ENCODE measurements at places on chromosomes 7 and 10. TPM values are rescaled to one million over a fixed set of nuclear protein-coding genes. Genes with fewer than 3 reads are reported as not detected.

DNA sequence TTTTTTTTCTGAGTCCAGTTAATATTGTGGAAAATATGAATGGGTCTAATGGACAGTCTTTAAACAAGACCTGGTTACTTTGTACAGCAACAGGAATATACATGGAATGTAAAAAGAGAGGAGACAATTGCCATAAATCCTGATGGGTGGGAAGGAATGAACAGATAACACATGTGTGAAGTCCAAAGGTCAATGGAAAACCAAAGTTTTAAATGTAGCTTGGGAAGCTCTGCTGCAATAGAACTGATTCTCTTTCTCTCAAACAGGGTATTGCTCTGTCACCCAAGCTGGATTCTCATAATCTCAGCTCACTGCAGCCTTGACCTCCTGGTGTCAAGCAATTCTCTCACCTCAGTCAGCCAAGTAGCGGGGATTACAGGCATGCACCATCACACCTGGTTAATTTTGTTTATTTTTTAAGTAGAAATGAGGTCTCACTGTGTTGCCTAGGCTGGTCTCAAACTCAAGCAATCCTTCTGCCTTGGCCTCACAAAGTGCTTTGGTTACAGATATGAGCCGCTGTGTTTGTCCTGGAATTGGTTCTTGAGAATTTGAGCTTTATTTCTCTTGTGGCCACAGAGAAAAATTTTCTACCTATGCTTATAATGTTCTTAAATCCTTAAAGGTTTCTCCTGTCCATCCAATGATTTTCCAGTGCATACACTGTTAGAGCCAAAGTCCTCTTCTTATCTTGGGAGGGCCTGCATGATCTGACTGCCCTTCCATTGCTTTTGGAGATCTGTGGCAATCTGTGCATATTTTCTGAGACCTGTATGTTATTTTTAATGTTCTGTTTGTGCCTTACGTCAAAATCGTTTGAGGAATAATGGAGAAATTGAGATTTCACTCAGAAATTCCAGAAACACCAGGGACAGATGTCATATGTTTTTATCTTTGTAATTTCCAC, 30.7 kb upstream of the ZNF92 start:
- no peaks in the 10 kb centered on the region for H3K36me3 ChIP-seq
- no peak overlapping the region for H3K4me3 ChIP-seq

Gene ADAMTS14
- 0.53 TPM for total RNA-seq

- no peak overlapping the region for H3K4me3 ChIP-seq
- peaks cover 9% of the 10 kb centered on the region for H3K4me1 ChIP-seq
- no peaks in the 10 kb centered on the region for H3K27me3 ChIP-seq
- DNase-seq, result no peak
- H3K36me3 ChIP-seq, result no peaks in the 10 kb centered on the region
Observed at GRCh38 chr10:48745662-48746245, 61.1 kb downstream of the WDFY4 start.

Gene ENKUR
- total RNA-seq, result 6.5 TPM

GRCh38 chr7:139505563-139505962, 17.9 kb upstream of the CLEC2L start:
- H3K27me3 ChIP-seq, result no peaks in the 10 kb centered on the region
- no peaks in the 10 kb centered on the region for H3K36me3 ChIP-seq
- no peaks in the 10 kb centered on the region for H3K4me1 ChIP-seq
- no peak for DNase-seq
- H3K4me3 ChIP-seq, result no peak overlapping the region

Gene C10orf62
- total RNA-seq, result not detected

- DNase-seq, result no peak
- H3K27ac ChIP-seq, result no peak overlapping the region
- H3K36me3 ChIP-seq, result peaks cover 23% of the 10 kb centered on the region
- no peak overlapping the region for H3K4me3 ChIP-seq
Observed at GRCh38 chr10:79262959-79263746, 84.1 kb upstream of the PPIF start.

Gene KCNMA1
- 41.3 TPM for total RNA-seq

DNA sequence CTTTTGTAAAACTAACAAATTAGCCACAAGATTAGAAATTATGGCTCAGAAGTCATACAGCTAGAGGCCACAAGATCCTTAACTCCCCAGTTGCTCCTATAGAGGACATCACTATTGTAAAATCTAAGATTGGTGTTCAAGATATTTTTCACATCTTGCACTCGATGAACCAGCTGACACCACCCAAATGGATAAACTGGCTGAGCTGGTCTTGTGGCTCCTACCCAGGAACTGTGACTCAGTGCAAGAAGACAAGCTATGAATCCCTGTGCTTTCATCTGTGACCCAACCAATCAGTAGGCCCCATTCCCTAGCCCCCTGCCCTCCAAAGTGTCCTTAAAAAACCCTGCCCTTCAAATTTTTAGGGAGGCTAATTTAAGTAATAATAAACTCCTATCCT, 27.9 kb upstream of the R3HCC1L start:
- no peaks in the 10 kb centered on the region for H3K36me3 ChIP-seq
- no peak overlapping the region for H3K4me3 ChIP-seq
- H3K27me3 ChIP-seq, result no peaks in the 10 kb centered on the region
